ENCODE measurements at places on chromosomes 4 and X. TPM values are rescaled to one million over a fixed set of nuclear protein-coding genes. Genes with fewer than 3 reads are reported as not detected.

Gene TRIM2
- total RNA-seq: 0.90 TPM

Gene RTL9
- 0.08 TPM for total RNA-seq

Gene APEX2
- 33.5 TPM for total RNA-seq

Gene PDGFC
- total RNA-seq: 1.8 TPM

Gene USP17L30
- total RNA-seq: not detected

Gene SLITRK2
- total RNA-seq: 0.01 TPM

Gene NHSL2
- total RNA-seq: 0.49 TPM

Gene SCML2
- 10.2 TPM for total RNA-seq

Gene SLC25A14
- 20.2 TPM for total RNA-seq

Gene STOX2
- 2.1 TPM for total RNA-seq
